ENCODE measurements at places on chromosomes 12 and 14.

DNA sequence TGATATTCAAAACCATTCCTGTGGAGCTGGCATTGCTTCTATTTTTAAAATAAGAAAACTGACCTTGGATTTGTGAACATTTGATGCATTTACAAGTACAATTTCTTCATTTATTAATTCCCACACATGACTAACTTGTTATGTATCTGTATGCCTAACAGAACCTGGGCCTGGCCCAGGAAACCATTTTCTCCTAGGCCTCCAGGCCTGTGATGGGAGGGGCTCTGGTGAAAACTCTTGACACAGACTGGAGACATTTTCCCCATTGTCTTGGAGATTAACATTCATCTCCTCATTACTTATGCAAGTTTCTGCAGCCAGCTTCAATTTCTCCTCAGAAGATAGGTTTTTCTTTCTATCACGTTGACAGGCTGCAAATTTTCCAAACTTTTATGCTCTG lies 42.0 kb downstream of the GLIPR1L2 start:
- no peak for DNase-seq

- DNase-seq = no peak
Measured at GRCh38 chr14:24900269-24901100, 149.5 kb downstream of the STXBP6 start.

DNA sequence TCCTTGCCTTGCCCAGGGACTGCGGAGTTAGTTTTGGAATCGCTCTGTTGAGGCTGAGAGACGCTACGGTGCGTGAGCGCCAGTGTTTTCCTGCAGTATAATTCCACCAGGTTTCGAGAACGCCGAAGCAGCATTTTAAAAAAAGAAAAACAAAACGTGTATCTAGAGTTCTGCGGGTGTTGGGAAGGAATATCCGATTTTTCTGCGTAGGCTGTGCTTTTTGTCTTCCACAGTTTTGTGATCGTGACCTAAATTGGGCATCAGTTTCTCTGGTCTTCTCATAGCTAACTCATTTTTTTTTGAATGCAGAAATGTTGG lies 778 bp downstream of the DNM1L start:
- DNase-seq = no peak

DNA sequence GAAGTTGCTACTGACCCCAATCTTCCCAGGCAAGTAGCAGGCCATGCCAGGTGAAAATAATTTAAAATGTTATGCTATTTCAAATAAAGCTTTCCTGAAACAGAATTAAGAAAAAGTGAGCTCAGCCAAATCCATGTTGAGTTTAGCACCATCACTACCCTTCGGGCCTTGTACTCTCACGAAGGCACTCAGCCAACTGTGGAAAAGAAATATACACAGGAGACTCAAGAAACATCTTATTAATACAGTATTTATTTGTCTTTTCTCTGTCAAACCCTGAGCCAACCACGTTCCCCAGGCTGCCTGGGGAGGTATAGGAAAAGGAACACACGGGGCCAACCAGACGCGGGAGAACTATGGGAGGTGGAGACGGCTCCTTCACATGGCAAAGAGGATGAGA lies 10.9 kb downstream of the ATP5MC2 start:
- no peak for DNase-seq

DNA sequence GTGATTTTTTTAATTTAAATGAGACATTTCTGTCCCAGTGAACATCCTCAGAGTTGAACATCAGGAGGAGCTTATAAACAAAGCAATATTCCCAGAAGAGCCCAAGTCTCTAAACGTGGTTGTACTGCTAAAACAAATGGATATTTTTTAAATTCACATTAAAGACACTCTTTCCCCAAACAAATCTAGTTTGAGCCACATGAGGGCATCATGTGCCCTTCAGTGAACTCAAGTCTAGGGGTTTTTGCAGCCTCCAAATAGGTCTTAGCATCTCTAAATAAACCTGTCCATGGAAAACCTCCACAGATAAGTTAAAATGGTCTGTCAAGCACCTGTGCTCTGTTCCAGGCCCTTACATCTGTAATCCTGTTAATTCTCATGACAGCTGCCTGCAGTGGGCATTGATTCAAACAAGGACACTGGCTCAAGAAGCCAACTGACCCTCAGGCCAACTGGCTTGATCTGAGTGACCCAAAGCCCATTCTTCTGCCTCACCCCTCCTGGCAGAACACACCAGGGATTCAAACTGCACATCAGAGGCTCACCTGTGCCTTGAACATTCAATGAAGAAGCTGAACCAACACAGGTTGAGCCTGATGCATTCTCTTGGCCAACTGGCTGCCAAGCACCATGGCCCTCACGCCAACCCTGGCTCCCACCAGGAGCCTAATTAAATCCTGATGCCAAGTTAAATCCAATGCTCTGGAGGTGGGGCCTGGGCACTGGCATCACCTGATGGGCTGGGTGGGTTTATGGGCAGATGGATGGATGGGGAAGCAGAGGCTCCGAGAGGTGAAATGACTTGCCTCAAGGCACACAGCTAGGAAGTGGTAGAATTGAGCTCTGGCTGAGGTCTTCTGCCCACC lies 8.6 kb downstream of the ISCU start:
- peak; percentile 47 for DNase-seq

DNA sequence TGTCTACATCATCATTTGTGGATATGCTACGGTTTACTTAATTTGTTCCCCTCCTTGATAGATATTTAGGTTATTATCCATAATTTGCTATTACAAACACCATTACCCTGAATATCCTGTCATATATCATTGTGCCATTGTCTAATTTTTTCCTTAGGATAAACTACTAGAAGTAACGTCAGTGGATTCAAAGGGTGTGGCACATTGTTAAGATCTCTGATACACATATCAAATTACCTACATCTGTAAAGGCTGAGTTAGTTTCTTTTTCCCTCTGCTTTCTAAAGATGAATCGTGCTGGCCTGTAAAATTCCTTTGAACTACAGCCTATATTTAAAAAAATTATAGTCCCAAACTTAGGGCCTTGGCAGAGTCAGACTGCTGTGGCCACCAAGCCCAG lies 53.9 kb upstream of the STRN3 start:
- DNase-seq = no peak

- no peak for DNase-seq
Measured at GRCh38 chr14:99632410-99633035, 12.4 kb upstream of the HHIPL1 start.

DNA sequence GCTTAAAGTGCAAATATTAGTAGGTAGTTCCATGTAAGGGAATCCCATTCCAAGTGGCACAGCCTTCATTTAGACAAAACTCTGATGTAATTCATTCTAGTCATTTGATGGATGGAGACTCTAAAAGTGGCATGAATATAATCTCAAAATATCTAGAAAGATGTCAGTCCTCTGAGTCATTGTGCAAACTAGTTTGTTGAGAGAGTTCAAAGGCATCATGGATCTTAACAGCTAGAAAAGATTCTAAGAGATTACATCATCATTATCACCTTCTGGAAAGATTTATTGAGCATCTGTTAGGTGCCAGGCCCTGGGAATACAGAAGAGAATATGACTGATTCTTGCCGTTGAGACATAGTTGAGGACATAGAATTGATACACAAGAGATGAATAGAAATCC lies 30.7 kb downstream of the CRADD start:
- peak; percentile 61 for DNase-seq

DNA sequence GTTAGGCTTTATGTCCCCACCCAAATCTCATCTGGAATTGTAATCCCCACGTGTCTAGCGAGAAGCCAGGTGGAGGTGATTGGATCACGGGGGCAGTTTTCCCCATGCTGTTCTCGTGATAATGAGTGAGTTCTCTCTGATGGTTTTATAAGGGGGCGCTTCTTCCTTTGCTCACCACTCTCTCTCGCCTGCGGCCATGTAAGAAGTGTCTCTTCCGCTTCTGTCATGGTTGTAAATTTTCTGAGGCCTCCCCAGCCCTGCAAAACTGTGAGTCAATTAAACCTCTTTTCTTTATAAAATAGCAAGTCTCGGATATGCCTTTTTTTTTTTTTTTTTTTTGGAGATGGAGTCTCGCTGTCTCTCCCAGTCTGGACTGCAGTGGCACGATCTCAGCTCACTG lies 13.3 kb downstream of the IL31 start:
- no peak for DNase-seq

DNA sequence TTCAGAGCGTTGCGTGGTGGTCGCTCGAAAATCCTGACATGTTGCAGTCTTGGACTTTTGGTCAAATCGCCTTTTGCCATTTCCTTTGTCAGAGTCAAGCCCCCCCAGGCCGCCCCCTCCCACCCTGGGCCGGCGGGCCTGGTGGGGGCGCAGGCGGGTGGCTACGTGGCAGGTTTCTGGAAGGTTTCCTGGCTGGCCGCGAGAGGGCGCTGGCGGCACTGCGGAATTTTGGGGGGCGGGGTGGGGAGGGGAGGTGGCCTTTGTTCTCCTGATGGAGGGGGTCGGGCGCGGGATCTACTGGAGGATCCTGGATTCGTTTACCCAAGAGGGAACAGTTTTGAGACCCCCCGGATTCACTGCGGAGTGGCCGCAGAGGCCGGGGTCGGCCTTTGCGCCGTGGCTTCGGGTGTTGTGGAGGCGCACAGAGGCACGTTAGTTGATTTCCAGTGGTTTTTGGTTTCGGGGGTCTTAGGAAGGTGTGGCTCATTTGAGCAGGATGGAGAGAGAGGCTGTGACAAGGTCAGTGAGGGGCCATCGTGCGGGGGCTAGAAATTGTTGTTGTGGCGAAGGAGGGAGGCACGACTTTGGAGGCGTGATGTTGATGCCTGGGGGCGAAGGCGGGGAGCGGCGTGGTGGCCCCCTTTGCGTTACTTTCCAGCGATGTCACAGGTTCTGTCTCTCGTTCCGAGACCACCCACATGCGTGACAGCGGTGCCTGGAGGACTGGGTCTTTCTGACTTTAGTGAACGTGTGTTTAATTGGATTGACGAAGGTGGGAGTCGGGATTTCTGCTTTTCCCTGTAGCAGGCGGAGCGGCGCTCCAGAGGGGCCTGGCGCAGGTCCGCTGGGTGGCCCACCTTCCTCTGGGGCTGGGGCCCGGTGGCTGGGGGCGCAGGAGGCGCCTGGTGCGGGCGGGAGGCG lies 1.4 kb downstream of the MEG3 start:
- no peak for DNase-seq

DNA sequence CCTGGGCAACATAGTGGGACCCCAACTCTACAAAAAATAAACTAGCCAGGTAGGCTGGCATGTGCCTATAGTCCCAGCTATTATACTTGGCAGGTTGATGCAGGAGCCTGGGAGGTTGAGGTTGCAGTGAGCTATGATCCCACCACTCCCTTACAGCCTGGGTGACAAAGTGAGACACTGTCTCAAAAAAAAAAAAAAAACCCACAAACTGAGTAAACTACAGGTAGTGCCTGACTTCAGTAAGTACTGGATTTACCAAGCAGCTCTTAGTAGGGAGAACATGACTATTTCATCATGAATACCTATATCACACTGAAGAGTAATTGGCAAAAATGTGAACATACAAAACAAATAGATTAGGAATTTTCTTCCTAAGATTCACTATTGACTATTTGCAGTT lies 32.4 kb upstream of the AP4S1 start:
- no peak for DNase-seq

- DNase-seq = no peak
Measured at GRCh38 chr12:106671840-106672239, 89.0 kb downstream of the RFX4 start.

GRCh38 chr12:49887536-49888401 lies 15.9 kb downstream of the FAIM2 start:
- DNase-seq = no peak

- peak; percentile 54 for DNase-seq
Measured at GRCh38 chr12:120352117-120352516, 16.8 kb downstream of the MSI1 start.

Measured in RKO (cell line).